Activated T-cell treated with anti-CD3 and anti-CD28 coated beads, Interleukin-2, amount 50 U/mL, for 72 hours (primary cell): ENCODE measurements at places on chromosomes 6 and 20. TPM values are rescaled to one million over a fixed set of nuclear protein-coding genes. Genes with fewer than 3 reads are reported as not detected.
A peak's percentile ranks its signal among the peaks of the same experiment; 100 is the strongest.

The RIPPLY2 gene
- not detected for total RNA-seq

The MLIP gene
- not detected for total RNA-seq

GRCh38 chr20:44633872-44634600, 17.5 kb downstream of the ADA start:
- H3K27ac ChIP-seq: no peak overlapping the region
- H3K4me3 ChIP-seq: no peak overlapping the region
- no peaks in the 10 kb centered on the region for H3K4me1 ChIP-seq
- H3K36me3 ChIP-seq: no peaks in the 10 kb centered on the region
- no peaks in the 10 kb centered on the region for H3K27me3 ChIP-seq

GRCh38 chr6:39296745-39297640, 17.2 kb downstream of the KCNK17 start:
- H3K27me3 ChIP-seq: peaks cover 9% of the 10 kb centered on the region
- peaks cover 7% of the 10 kb centered on the region for H3K4me1 ChIP-seq
- H3K36me3 ChIP-seq: no peaks in the 10 kb centered on the region
- DNase-seq: no peak
- no peak overlapping the region for H3K4me3 ChIP-seq
- no peak overlapping the region for H3K27ac ChIP-seq

GRCh38 chr20:4711511-4711910, 10.2 kb upstream of the PRND start:
- peaks cover 5% of the 10 kb centered on the region for H3K4me1 ChIP-seq
- peaks cover 7% of the 10 kb centered on the region for H3K27me3 ChIP-seq
- no peak overlapping the region for H3K4me3 ChIP-seq
- no peak for DNase-seq
- no peaks in the 10 kb centered on the region for H3K36me3 ChIP-seq

DNA sequence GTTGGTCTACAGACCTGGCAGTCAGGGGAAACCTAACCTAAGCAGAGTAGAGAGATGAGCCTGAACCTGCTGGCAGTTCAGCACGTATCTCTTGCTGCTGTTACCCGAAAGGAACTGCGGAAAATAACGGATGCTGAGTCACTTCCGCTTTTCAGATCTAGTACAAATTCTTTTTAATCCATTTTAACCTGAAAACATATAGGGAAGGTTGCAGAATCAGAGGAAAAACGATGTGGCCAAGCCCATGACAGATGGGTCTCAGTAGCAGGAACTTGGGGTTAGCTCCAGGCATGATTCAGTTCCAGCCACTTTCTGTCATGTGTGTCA, 351.9 kb upstream of the PRND start:
- peak overlapping the region; percentile 59 for H3K27ac ChIP-seq
- DNase-seq: peak; percentile 41
- H3K27me3 ChIP-seq: no peaks in the 10 kb centered on the region
- peaks cover 32% of the 10 kb centered on the region for H3K4me1 ChIP-seq
